ENCODE measurements at places on chromosomes 4 and X. TPM values are rescaled to one million over a fixed set of nuclear protein-coding genes. Genes with fewer than 3 reads are reported as not detected.

- no peak for DNase-seq
Measured at GRCh38 chr4:85086721-85087120, 120.2 kb upstream of the WDFY3 start.

The MSX1 gene
- 50.3 TPM for total RNA-seq

DNA sequence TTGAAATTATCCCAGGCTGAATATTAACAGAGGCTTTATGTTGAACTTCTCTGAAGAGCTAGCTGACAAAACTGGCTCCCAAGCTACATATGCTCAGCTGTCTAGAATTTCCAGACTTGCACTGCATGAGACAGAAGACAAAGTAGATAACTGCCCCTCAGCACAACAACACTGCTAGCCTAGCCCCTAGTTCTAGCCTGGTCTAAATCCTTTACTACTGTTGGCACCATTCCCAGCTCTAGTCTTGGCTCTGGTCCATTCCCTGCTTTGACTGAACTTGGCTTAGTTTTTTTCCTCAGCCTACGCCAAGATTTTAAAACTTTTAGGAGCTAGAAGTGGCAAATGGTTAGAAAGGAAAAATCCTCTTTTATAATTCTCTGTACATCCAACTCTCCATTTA is 7.6 kb upstream of the OPHN1 start:
- peak; percentile 70 for DNase-seq

DNA sequence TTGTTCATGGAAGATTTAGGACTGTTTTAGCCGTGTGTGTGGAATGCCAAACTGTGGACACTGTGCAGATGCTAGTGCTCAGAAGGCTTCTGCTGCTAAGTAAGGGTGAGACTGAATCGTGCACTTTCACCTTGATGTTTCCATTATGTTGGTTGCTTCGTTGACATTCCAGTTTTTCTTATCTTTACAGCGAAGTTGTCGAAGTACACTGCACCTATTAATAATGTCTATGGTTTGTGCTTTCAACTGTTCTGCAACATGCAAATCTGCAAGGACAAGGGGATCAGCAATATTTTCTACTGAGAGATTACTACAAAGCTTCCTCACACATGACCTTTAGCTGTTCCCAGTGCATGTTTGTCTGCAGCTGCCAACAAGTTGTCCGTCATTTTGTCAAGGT is 67.7 kb downstream of the UGT2A3 start:
- no peak for DNase-seq

DNA sequence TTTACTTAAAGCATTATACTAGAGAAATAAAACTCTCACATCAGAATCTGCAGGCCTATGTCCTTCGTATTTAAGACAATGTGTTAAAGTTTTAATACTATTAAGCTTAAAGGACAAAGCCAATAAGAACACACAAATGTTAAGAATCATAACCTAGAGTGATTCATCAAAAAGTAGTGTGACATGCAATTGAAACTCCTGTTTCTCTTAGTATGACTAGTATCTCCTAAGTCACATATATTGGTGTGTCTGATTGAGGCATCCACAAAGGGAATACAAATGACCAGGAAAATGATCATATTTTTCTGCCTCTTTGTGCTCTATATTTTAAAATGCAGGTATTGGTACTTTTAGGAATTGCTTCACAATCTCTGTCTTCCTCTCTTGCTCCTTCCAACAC is 23.8 kb downstream of the GPRASP3 start:
- no peak for DNase-seq

- DNase-seq = no peak
Measured at GRCh38 chr4:76334885-76335284, 28.4 kb downstream of the STBD1 start.

The SRPX2 gene
- total RNA-seq = 13.7 TPM

- DNase-seq = no peak
Measured at GRCh38 chr4:6338175-6338950, 68.7 kb downstream of the WFS1 start.

The SLITRK2 gene
- 0.95 TPM for total RNA-seq

DNA sequence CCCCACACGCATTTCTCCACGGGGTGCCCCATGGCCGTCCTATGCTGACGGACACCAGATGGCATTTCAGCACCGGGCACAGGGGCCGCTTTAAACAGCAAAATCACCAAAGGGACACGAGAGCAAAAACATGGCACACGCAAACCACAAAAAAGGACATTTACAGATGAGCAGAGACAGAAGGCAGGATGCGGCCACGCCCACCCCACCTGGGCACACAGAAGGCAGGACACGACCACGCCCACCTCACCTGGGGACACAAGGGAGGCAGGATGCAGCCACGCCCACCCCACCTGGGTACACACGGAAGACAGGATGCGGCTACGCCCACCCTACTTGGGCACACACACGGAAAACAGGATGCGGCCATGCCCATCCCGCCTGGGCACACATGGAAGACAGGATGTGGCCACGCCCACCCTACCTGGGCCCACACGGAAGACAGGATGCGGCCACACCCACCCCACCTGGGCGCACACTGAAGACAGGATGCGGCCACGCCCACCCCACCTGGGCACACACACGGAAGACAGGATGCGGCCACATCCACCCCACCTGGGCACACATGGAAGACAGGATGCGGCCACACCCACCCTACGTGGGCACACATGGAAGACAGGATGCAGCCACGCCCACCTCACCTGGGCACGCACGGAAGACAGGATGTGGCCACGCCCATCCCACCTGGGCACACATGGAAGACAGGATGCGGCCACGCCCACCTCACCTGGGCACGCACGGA is 69.1 kb downstream of the FAM53A start:
- DNase-seq = no peak

- DNase-seq = no peak
Measured at GRCh38 chr4:70712150-70712549, 9.6 kb upstream of the RUFY3 start.

The MTTP gene
- total RNA-seq = 0.75 TPM

The PNPLA4 gene
- total RNA-seq = 16.5 TPM

The ZFP42 gene
- 18.9 TPM for total RNA-seq

DNA sequence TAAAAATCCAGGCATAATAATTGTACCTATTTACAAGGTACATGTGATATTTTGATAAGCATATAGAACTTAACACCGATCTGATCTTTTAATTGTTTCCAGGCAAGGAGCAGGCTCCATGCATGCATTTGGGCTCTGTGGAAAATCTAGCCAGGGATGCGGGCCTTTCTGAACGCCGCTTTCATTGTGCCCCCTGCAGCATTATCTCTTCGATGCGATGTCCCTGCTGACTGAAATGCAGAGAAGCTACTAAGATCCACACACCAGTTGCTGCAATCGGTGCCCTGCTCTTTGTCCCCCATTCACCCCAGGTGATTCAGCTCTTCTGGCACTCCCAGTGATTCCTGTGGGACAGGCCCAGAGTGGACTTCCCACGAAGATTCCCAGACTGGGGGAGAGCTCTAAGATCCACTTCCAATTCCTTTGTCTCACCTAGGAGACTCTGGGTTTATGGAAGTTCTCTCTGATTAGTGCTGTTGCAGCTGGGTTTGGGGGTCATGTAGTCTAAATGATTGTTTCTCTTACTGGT is 254.3 kb upstream of the AGA start:
- no peak for DNase-seq

DNA sequence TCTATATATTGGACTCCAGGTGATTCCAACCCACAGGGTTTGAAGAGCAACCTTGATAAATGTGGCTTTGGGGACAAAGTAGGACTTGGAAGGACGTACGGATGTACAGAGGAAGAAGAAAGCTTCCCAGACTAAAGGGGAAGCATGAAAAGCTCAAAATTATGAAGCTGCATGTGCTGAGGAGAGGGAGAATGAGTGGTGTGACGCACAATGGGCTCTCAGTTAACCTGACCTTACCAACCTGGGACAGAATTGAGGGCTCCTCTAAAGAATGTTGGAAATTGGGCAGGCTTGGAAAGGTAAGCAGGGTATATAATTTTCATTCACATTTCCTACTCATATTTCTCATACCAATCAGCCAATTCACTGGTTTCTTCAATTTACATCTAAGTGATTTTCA is 10.5 kb upstream of the TIGD2 start:
- DNase-seq = no peak

The HDAC8 gene
- total RNA-seq = 50.0 TPM

- no peak for DNase-seq
Measured at GRCh38 chrX:119391279-119391678, 7.9 kb upstream of the SLC25A43 start.

The GC gene
- total RNA-seq = not detected

DNA sequence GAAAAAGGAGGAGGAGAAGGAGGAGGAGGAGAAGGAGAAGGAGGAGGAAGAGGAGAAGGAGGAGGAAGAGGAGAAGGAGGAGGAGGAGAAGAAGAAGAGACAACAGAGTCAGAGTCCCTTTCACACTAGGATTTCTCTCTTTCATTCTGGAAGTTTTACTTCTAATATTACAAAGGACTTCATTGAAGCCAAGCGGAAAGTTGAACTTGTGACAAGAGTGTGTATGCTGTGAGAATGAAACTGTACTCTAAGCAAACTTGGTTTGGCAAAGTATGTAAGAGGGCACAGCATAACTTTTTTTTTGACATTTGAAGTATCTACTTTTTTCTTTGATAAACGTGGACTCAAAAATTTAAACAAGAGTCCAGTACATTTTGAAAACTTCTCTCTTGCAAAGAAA is 48.0 kb downstream of the CXCL8 start:
- DNase-seq = no peak

DNA sequence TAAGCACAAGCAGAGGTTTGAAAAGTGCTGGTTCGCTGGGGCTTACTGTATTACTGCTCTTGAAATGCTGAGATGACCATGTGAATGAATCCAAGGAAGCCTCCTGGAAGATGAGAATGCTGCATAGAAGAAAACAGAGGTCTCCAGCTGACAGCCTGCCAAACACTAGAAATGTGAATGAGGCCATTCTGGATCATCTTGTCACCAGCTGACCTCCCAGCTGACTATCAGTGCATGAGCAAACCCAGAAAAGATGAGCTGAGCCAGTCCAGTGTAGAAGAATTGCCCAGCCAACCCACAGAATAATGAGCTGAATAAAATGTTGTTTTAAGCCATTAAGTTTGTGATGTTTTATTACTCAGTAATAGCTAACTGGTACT is 49.1 kb upstream of the DYNLT3 start:
- no peak for DNase-seq

- DNase-seq = no peak
Measured at GRCh38 chr4:4338210-4339001, 48.4 kb downstream of the ZBTB49 start.

DNA sequence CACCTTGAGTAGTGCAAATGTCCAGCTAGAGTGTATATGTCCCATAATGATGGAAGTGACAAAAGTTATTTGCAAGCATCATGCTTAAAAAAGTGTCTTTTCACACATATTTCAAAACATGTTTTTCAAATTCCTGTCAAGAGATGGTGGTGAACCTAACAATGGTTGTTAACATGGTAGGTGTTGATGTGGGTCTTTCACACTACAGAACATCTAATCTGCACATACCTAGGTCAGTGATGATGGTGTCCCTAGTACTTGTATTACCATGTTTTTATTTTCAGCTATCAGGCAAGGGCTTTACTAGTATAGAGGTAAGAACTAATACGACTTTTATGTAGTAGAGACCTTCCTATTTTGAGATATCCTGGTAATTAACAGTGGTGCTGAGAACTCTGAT is 3.4 kb upstream of the ATXN3L start:
- DNase-seq = no peak

GRCh38 chr4:15368856-15369255 is 59.0 kb upstream of the C1QTNF7 start:
- no peak for DNase-seq

- DNase-seq = no peak
Measured at GRCh38 chr4:112153211-112153791, 8.0 kb downstream of the FAM241A start.

The STOX2 gene
- 104 TPM for total RNA-seq

GRCh38 chr4:109816082-109816442 is 500 bp downstream of the GAR1 start:
- DNase-seq = no peak

DNA sequence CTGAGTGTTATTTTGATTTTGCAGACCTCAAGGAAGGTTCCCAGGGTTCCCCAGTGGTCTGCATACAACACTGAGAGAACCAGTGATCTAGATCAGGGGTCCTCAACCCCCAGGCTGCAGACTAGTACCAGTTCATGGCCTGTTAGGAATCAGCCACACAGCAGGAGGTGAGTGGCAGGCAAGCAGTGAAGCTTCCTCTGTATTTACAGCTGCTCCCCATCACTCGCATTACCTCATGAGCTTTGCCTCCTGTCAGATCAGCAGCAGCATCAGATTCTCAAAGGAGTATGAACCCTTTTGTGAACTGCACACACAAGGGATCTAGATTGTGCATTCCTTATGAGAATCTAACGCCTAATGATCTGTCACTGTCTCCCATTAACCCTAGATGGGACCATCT is 28.5 kb downstream of the EDNRA start:
- no peak for DNase-seq

- DNase-seq = no peak
Measured at GRCh38 chr4:149055624-149056023, 613.4 kb upstream of the NR3C2 start.

DNA sequence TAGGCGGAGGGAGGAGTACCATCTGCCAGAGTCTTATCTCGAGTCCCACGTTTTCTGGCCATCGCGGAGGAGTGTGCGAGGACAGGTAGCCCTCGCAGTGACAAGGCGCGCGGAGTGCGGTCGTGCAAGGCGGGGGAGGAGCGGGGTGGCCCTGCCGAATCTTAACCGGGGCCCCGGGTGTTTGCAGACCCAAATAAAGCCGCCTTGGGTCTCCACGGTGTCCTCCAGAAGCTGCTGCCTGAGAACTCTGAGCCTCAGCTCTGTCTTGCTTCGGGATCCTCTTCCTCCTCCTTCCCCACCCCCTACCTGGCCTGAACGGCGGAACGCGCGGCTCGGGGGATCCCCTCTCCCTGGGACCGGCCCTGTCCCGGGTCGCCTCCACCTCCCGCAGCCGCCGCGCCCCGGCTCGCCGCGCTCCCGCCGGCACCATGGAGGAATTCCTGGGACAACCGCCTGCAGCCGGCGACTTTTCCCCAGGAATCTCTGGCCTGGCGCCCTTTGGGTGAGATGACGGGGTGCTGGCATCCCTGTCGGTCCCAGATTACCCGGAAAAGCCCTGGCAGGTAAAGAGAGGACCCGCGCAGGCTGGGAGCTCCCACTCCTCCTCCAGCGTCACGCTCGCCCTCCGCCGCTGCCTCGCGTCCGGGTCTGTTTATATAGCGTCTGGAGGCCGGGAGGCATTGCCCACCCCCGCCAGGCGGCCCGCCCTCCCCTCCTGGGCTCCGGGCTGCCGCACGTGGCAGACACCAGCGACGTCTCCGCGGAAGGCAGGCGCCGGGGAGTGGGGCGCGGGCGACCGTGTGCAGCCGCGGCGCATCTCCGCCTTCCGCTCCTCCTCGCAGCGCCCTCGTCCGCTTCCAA is at the start of gene GALNTL6:
Gene GALNTL6, plus strand, starts transcription at position 740 of the 861 bp plus-strand sequence.
- DNase-seq = peak; percentile 29

DNA sequence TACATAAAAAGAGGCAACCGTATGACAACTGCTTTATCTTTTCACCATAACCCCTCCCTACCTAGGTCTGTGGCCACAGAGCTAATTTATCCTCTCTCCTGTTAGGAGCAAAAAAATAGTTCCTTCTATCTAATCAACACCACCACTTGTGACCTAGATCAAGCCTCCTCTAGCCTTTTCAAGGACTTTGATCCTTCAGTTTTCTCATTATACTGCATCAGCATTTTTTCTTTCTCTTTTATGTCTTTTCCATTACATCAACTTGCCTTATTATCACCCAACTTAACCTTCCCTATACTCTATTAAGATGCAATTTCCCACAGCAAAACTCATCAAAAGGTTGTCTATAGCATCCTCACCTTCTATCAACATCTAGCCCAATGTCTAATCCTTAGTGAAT is 211.0 kb downstream of the ANKRD50 start:
- DNase-seq = no peak

The SLC25A53 gene
- total RNA-seq = 7.2 TPM

The KIAA0232 gene
- 36.5 TPM for total RNA-seq

The GJB1 gene
- total RNA-seq = not detected

GRCh38 chr4:113637363-113637762 is 124.2 kb downstream of the CAMK2D start:
- DNase-seq = no peak

Data from mesothelial cell of epicardium (in vitro differentiated cells).